ENCODE measurements at places on chromosomes 2 and 18.

- no peak for DNase-seq
These were observed 1.8 kb downstream of the GNLY start for GRCh38 chr2:85695691-85696668.

GRCh38 chr2:207248702-207249377 lies 83.1 kb upstream of the KLF7 start:
- DNase-seq, result no peak

GRCh38 chr2:128282246-128282975 lies 36.3 kb downstream of the HS6ST1 start:
- no peak for DNase-seq

GRCh38 chr2:241072151-241072550 lies 29.9 kb downstream of the MTERF4 start:
- DNase-seq, result no peak

GRCh38 chr2:35116151-35116550 lies 1239.4 kb upstream of the CRIM1 start:
- no peak for DNase-seq

GRCh38 chr2:88930659-88931058 lies 239.2 kb downstream of the RPIA start:
- DNase-seq, result no peak

- DNase-seq, result no peak
These were observed 593.7 kb downstream of the NRXN1 start for GRCh38 chr2:50438259-50438658.

DNA sequence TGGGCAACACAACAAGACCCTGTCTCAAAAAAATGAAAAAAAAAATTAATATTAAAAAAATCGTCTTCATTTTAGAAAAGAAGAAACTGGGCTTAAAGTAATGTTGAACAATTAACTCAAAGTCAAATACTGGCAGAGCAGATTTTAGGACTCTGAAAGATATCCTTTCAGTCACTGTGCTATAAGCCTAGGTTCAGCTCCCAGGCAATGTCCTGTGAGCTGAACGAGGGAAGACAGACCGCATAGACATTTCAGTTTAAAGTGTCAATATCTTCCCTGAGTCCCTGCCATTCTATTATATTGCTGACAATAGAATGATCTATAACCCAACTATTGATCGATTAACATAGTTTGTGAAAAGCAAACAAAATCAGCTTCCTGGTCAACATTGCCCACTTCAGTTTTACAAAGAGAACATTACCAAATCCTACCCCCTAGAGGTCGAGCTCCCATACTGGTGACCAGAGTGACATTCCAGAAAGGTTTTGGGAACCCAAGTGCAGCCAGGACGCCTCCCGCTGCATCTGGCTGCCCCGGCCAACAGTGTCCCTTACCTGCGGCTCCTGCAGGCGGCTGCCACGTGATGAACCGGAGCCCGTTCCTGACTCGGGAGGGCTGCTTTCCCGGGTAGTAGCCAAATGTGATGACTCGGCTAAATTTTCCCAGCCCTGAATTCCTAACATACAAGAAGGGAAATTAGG lies 639 bp downstream of the MRO start:
- no peak for DNase-seq

DNA sequence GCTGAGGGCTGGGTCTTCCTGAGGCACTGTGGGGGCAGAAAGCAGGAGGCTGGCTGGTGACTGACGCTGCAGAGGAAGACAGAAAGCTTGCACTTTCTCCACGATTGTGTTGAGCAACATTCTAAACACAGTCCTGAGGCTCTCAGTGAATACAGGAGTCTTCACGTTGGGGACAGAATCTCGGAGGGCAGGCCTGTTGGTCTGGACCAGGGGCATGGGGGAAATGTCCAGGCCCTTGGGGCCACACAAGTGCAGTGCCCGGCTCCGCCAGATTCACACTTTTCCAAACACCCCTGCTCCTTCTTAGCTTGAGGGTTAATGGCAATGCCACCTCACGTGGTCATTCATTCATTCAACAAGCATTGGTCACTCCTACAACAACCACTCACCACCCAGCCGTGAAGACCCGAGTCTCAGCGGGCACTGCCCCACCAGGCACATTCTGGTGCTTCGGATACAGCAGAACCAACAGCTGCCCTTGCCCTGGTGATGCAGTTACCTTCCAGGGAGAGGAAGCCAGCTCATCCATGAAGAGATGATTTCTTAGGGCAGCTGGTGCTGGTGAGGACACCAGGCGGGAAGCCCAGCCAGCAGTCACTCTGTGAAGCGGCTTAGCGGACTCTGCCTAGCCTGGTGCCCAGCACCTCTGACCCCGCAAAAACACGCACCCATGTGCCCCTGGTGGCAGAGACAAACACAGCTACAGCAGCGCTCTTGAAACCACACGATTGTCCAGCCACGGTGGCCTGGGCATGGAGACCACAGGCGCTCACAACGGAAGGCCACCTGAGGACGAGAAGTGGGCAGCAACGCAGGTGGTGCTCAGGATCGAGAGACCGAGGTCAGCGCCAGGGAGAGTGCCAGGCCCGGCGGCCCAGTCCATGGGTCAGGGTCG lies 10.9 kb upstream of the GPC1 start:
- DNase-seq, result no peak

Measured in GM12892 (cell line).